ENCODE measurements at places on chromosomes 13 and 19.

- DNase-seq, result peak; percentile 75
- H3K27ac ChIP-seq, result peak overlapping the region; percentile 89
- H3K4me3 ChIP-seq, result no peak overlapping the region
- H3K27me3 ChIP-seq, result no peaks in the 10 kb centered on the region
These were observed 4.8 kb downstream of the CEBPA start for GRCh38 chr19:33297401-33298145.

DNA sequence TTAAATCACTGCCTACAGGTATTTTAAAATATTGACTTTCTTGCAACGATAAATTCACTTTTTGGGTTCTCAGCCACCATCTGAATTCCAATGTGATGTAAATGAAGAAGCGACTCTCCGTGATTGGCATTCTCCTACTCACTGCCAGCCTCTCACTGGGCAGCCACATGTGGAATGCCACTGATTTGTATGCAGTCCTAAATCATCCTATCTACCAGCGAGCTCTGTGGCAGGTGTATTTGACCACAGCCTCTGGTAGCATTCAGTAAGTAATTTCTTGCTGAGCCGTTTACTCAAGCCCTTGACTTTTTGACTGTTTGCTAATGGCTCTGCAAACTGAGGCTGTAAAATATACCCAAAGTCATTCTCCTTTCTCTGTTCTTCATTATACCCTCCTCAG lies 559.0 kb upstream of the SLC10A2 start:
- H3K27me3 ChIP-seq, result no peaks in the 10 kb centered on the region
- no peak overlapping the region for H3K27ac ChIP-seq
- no peaks in the 10 kb centered on the region for H3K36me3 ChIP-seq
- H3K4me3 ChIP-seq, result no peak overlapping the region
- no peak for DNase-seq
- no peaks in the 10 kb centered on the region for H3K4me1 ChIP-seq

DNA sequence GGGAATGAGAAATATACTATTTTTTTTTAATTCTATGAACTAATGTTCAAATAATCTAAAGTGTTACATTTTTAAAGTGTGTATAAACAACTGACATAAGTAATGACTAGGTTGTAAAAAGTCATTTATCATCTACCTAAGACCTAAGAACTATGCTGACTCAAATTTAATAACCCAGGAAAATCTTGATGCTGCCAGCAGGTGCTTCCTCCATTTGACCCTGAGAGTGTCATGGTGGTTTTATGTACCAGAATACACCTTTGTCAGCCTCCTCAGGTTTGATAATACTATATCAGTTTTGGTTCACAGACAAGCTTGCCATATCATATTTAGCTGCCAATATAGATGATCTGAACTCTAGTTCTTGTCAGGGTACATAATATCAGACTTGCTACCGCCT lies 1151.2 kb downstream of the PCDH17 start:
- H3K4me1 ChIP-seq, result no peaks in the 10 kb centered on the region
- no peak overlapping the region for H3K4me3 ChIP-seq
- H3K27me3 ChIP-seq, result no peaks in the 10 kb centered on the region
- no peak overlapping the region for H3K27ac ChIP-seq
- H3K36me3 ChIP-seq, result no peaks in the 10 kb centered on the region

DNA sequence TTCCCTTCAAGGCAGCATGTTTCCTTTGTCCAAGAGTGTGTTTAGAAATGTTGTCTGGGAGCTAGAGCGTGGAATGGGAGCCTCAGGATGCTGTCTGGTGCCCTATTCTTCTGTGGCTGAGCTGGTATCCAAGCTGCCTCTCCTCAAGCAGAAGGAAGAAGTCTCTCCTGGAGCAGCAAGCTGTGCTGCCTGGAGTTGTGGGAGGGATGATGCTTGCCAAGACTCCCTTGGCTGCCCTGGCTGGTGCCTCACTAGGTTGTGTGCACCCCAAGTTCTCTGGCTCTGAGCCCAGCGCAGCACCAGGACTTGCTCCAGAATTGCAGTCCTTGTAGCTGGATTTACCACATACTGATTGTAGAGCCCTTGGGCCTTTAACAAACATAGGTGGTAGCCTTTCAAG lies 4.7 kb upstream of the CYP4F3 start:
- H3K4me1 ChIP-seq, result peaks cover 15% of the 10 kb centered on the region
- no peak for DNase-seq
- peaks cover 3% of the 10 kb centered on the region for H3K27me3 ChIP-seq

- DNase-seq, result no peak
- H3K4me1 ChIP-seq, result no peaks in the 10 kb centered on the region
- H3K27ac ChIP-seq, result no peak overlapping the region
- no peak overlapping the region for H3K4me3 ChIP-seq
- H3K36me3 ChIP-seq, result no peaks in the 10 kb centered on the region
These were observed 105.1 kb downstream of the UQCRFS1 start for GRCh38 chr19:29107831-29108230.

- H3K27me3 ChIP-seq, result no peaks in the 10 kb centered on the region
- H3K27ac ChIP-seq, result no peak overlapping the region
- no peak overlapping the region for H3K4me3 ChIP-seq
- H3K36me3 ChIP-seq, result no peaks in the 10 kb centered on the region
- no peaks in the 10 kb centered on the region for H3K4me1 ChIP-seq
These were observed 566.4 kb downstream of the PCDH9 start for GRCh38 chr13:66663711-66664110.

DNA sequence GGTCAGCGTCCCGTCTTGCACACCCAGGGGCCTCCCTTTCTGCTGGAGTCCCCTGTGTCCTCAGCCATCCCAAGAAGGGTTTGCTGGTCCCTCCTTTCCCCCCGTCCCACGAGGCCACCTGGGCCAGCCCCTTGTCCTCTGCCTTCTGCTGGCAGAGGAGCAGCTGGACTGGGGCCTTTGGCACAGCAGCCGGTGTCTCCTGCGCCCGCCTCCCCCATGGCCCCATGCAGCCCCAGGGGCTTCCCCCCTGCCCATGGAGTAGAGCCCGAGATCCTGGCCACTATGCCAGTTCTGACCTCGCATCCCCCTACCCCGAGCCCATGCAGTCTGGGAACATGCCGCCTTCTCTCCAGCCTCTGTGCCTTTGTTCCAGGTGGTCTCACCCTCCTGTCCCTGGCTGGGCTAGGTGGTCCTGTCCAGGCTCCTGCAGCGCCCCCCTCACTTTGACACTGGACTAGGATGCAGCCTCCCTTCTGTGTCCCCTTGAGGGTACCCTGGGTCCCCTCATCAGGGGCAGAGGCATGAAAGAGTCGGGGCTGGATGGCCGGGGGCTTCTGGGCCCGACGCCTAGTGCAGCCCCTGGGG lies 5.7 kb upstream of the GARIN5A start:
- H3K4me1 ChIP-seq, result peaks cover 7% of the 10 kb centered on the region
- no peak overlapping the region for H3K4me3 ChIP-seq
- peaks cover 7% of the 10 kb centered on the region for H3K27me3 ChIP-seq
- peaks cover 47% of the 10 kb centered on the region for H3K36me3 ChIP-seq

GRCh38 chr13:105370011-105370650 lies 1165.3 kb downstream of the EFNB2 start:
- H3K27ac ChIP-seq, result no peak overlapping the region
- no peak for DNase-seq
- H3K36me3 ChIP-seq, result no peaks in the 10 kb centered on the region

GRCh38 chr19:8503510-8503909 lies 1.1 kb upstream of the PRAM1 start:
- H3K36me3 ChIP-seq, result peaks cover 2% of the 10 kb centered on the region
- H3K27me3 ChIP-seq, result no peaks in the 10 kb centered on the region
- H3K4me3 ChIP-seq, result no peak overlapping the region
- no peak overlapping the region for H3K27ac ChIP-seq

DNA sequence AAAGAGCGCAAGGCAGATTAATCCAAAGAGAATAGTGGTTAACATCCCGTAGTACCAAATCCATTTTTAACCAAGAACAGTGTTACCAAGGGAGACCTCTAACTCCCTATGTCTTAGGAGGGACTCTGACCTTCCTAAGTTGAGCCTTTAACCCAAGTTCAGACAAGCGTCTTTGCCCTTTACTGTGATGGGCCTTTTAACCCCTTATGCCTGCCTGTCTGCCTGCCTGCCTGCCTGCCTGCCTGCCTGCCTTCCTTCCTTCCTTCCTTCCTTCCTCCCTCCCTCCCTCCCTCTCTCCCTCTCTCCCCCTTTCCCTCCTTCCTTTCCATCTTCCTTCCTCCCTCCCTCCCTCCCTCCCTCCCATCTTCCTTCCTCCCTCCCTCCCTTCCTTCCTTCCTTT lies 32.6 kb downstream of the CEACAM1 start:
- no peaks in the 10 kb centered on the region for H3K4me1 ChIP-seq
- DNase-seq, result no peak
- no peaks in the 10 kb centered on the region for H3K27me3 ChIP-seq
- H3K27ac ChIP-seq, result no peak overlapping the region
- no peak overlapping the region for H3K4me3 ChIP-seq

- H3K4me3 ChIP-seq, result no peak overlapping the region
- no peak for DNase-seq
- peaks cover 53% of the 10 kb centered on the region for H3K36me3 ChIP-seq
- no peaks in the 10 kb centered on the region for H3K27me3 ChIP-seq
These were observed 23.2 kb downstream of the HSPH1 start for GRCh38 chr13:31138515-31138914.

GRCh38 chr13:97843189-97843588 lies 110.3 kb upstream of the IPO5 start:
- H3K4me1 ChIP-seq, result no peaks in the 10 kb centered on the region
- no peaks in the 10 kb centered on the region for H3K36me3 ChIP-seq
- H3K4me3 ChIP-seq, result no peak overlapping the region
- H3K27ac ChIP-seq, result no peak overlapping the region
- H3K27me3 ChIP-seq, result peaks cover 14% of the 10 kb centered on the region

DNA sequence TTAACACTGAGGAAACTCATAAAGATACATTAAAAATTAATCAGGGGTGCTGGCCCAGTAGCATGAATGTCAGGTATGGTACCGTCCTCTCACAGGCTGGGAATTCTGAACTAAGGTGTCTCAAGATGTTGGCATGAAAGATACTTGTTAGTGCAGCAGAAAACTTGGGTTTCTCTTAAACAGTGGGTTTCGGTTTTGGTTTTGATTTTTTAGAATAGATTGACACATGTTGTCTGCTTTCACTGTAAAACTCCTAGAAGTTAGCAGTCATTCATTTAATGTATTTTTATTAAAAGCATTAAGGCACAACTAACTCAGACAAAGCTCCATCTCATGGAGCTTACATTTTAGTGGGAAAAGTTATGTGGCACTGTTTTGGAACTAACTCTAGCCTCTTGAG lies 3.5 kb upstream of the OBI1 start:
- H3K27ac ChIP-seq, result no peak overlapping the region
- H3K4me3 ChIP-seq, result no peak overlapping the region
- peaks cover 18% of the 10 kb centered on the region for H3K4me1 ChIP-seq
- H3K36me3 ChIP-seq, result no peaks in the 10 kb centered on the region
- no peaks in the 10 kb centered on the region for H3K27me3 ChIP-seq

GRCh38 chr13:29591310-29591709 lies 4.2 kb downstream of the SLC7A1 start:
- no peak overlapping the region for H3K4me3 ChIP-seq
- no peaks in the 10 kb centered on the region for H3K36me3 ChIP-seq
- no peak for DNase-seq
- peaks cover 60% of the 10 kb centered on the region for H3K4me1 ChIP-seq

DNA sequence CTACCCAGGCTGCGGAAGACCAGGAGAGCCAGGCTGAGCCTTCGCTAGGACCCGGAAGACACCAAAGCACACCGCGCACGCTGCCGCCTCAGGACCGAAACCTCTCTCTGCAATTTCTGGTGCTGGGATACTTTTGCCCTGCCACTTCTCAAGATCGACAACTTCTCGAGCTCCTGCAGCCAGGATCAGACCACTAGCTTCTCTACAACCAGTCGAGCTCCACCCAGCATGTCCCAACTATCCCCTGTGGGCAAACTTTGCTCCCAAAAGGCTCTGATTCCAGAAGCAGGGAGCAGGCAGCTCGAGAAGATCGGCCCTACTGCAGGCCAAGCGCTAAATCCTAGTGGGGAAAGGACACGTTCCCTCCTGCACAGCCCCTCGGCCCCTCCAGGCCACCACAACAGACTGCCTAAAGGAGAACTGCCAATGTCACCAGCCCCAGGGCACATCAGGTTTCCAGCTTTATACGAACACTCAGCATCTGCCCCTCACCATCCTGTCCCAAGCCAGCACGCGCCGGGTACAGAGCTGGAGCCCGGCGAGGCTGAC lies 979 bp downstream of the AKAP8 start:
- H3K36me3 ChIP-seq, result peaks cover 12% of the 10 kb centered on the region
- H3K4me3 ChIP-seq, result peak overlapping the region; percentile 65
- DNase-seq, result no peak
- peak overlapping the region; percentile 92 for H3K27ac ChIP-seq

DNA sequence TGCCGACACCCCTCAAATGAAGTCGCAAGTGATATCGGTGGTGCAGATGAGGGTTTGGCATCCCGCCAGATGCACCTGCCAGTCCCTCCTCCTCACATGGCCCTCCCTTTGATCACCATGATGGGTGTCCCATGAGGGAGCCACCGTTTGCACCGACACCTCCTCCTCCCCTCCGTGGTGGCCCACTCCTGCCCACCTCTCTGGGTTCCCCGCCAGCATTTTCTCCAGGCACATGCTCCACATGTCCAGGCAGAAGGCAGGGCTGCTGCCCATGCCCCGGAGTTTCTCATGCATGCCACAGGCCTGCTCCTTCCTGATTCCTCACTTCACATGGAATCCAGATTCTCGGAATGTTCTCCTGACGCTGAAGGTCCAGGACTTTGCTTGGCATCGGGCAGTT lies 49.3 kb downstream of the COL4A2 start:
- no peak overlapping the region for H3K27ac ChIP-seq
- DNase-seq, result no peak
- H3K27me3 ChIP-seq, result no peaks in the 10 kb centered on the region
- peaks cover 6% of the 10 kb centered on the region for H3K4me1 ChIP-seq

GRCh38 chr13:106205871-106206270 lies 329.6 kb downstream of the EFNB2 start:
- H3K27me3 ChIP-seq, result no peaks in the 10 kb centered on the region
- no peak overlapping the region for H3K4me3 ChIP-seq
- no peaks in the 10 kb centered on the region for H3K36me3 ChIP-seq
- H3K27ac ChIP-seq, result no peak overlapping the region
- no peak for DNase-seq
- no peaks in the 10 kb centered on the region for H3K4me1 ChIP-seq

DNA sequence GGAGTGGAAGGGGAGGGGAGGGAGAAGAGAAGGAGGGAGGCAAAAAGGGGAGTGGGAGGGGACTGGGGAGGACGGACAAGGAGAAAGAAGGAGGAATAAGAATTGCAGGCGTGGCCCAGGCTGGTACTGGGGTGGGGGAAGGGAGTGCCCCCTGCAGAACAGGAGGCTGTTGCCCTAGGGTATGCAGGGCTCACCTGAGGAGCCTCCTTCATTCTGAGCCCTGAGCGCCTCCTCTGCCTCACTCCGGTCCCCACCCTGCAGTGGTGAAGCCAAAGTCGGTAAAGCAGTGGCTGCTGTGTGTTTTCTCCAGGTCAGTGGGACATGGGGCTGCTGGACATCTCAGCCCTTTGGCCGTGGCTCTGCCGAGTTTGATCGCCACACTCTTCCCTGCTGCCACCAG lies 9.1 kb upstream of the CDC16 start:
- peaks cover 10% of the 10 kb centered on the region for H3K4me1 ChIP-seq
- peaks cover 22% of the 10 kb centered on the region for H3K27me3 ChIP-seq
- H3K4me3 ChIP-seq, result no peak overlapping the region
- no peak overlapping the region for H3K27ac ChIP-seq
- no peaks in the 10 kb centered on the region for H3K36me3 ChIP-seq
- no peak for DNase-seq

Data from suprapubic skin (tissue), 4 donors.